ENCODE measurements at places on chromosomes 11 and 22.

DNA sequence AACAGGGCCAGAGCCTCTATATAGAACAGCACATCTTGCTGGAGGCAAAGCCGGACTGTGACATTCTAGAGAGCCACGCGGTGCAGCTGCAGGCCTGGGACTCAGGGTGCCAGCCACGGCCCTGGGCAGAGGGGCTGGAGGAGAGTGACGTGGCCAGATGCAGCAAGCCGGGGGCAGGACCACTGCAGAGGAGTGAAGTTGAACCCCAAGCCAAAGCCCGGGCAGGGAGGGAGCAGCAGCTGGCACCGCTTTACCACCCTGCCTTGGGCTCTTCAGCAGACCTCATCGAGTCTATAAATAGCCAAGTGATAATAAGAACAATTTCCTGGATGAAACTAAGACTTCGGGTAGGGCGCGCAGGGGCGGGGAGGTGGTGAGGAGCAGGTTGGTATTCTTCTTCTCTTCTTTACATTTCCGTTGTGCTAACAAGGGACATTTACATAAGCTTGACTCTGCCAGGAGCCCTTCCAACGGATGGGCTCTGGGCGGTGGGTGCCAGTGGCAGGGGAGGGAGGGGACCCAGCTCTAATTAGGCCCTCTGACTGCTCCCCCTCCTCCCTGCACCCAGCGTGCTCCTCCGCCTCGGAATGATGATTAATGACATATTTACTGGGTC lies 110.2 kb downstream of the ST3GAL4 start:
- peak; percentile 64 for DNase-seq

DNA sequence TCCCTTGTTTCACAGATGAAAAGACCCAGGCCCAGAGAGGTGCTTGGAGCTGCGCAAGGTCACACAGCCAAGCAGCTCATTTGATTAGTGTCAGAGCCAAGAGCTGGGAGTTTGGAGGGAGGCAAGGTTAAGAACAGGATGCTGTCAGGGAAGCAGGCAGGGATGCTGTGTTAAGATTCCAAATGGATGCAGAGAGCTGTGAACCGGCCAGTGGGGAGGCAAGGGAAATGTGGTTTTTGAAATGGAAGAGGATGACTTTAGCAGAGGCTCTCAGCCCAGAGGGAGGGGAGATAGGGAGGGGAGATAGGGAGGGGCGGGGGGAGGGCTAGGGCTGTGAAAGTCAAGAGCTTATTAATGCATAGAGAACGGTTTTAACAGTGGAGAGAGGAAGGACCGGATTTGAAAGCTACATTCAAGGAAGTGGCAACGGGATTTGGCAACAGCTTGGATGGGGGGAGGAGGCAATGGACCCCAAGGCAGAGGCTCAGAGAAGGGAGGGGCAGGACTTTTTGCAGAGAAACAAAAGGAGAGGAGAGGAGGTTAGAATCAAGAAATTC lies 13.0 kb downstream of the RTN4RL2 start:
- no peak for DNase-seq

DNA sequence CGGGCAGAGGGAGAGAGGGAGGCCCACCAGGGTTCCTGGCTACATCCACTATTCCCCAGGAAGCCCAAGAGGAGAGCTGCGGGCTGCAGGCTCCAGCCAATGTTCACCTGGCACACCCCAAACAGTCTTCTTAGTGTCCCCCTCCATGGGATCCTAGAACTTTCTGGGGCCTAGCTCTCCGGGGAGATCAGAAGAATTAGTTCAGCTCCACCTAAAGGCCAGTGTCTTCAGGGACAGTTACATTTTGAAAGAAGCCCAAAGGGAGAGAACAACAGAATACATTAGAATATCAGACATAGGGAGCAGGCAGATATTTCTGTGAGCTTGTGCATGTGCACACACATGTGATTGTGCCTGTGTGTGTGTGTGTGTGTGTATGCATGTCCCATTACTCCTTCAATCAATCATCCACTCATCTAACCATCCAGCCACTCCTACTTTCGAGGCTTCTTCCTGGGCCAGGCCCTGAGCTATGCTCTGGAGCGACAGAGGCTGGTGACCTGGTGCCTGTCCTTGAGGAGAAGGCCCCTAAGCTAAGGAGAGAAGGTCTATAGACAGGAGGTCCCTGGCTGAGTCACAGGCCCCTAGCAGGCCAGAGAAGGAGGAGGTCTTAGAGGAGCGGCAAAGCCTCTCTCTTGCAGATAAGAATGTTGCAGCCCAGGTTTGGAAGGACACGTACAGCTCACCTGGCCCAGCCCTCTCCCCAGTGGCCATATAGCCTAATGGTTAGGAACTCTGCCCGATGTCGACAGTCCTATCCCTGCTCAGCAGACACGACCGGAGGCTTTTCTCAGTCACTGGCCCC lies 165.5 kb downstream of the DSCAML1 start:
- no peak for DNase-seq

- DNase-seq: no peak
Observed at GRCh38 chr22:20758688-20759087, 15.2 kb upstream of the SERPIND1 start.

DNA sequence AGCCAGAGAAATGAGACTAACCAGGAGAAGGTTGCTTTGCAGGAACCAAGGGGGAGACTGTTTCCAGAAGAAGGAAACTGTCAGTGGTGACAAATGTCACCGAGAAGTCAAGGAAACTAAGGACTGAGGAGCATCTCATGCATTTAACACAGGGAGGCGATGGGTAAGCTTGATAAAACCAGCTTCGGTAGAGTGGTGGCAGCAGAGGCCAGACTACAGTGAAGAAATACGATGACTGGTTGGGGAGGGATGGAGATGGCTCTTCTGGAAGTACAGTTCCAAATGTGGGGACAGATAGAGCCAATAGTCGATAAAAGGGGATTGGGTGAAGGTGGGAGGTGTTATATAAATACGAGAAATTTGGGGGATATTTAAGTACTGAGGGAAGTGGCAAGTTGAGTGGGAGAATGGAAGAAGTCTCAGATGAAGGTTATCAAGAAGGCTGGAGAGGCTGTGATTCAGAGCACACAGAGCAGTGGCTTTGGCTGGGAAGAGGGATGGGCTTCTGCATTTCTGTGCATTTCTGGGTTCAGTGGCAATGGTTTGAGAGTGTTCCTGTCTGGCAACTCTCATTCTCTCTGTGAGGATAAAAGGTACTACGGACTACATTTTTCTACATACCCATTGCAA lies 29.2 kb downstream of the SC5D start:
- DNase-seq: peak; percentile 9

- no peak for DNase-seq
Observed at GRCh38 chr11:57131080-57131790, 50.5 kb upstream of the LRRC55 start.

DNA sequence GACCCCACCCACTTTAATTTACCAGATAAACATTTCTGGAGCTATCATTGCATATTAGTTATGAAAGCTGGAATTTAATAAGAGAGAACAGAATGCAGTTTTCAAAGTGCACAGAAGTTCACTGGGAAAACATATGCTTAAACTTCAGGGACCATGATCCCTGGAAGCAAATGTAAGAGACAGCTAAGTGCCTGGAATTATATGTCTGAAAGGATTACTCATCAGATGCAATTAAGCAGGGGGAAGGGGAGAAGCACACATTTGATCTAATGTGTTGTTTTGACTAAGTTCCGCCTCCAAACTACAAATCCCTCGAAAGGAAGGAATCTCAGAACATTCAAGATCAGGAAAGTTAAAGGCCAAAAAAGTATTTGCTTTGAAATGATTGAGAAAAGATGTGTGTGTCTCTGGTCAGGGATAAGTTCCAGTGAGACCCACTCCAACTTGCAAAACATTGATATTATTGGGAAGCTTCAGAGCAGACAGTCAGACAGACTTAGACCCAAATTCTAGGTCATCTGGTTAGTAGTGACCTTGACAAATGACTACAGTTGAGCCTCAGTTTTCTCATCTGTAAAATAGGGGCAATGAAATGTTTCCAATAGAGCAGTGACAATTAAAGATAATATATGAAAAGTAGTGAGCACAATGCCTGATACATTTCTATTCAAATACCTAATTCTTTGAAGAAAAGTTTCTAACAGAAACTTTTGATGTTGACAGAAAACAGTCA lies 147.6 kb downstream of the ME3 start:
- DNase-seq: no peak

- peak; percentile 95 for DNase-seq
Observed at GRCh38 chr11:111402411-111402810, 23.3 kb upstream of the POU2AF1 start.

DNA sequence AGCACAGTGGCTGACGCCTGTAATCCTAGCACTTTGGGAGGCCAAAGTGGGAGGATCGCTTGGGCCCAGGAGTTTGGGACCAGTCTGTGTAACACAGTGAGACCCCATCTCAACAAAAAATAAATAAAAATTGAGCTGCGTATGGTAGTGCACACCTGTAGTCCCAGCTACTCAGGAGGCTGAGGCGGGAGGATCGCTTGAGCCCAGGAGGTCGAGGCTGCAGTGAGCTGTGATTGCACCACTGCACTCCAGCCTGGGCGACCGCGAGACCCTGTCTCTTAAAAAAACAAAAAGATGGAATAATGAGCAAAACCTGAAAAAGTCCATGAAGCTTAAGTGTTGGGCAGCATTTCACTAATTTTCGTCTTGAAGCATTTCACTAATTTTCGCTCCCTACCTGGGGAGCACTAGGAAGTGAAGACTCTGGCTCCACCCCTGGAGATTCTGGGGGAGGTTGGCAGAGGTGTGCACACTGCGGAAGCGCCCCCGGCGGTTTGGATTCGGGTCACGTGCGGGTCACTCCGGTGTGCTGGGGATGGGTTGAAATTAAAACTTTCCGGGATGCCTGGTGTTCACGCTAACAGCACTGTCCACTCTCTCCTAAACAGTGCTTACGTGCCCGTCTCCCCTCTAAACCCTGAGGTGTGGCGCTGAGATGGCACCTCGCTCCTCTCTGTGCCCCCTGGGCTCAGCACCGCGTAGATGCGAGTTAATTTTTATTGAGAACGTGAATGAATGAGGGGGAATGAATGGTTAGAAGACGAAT lies 906 bp upstream of the NAA40 start:
- DNase-seq: no peak

GRCh38 chr11:67452141-67452952 lies at the start of gene GPR152:
GPR152 (minus strand) TSS chr11:67452729; CDS start chr11:67452724, 5 bp downstream.
- peak; percentile 35 for DNase-seq

DNA sequence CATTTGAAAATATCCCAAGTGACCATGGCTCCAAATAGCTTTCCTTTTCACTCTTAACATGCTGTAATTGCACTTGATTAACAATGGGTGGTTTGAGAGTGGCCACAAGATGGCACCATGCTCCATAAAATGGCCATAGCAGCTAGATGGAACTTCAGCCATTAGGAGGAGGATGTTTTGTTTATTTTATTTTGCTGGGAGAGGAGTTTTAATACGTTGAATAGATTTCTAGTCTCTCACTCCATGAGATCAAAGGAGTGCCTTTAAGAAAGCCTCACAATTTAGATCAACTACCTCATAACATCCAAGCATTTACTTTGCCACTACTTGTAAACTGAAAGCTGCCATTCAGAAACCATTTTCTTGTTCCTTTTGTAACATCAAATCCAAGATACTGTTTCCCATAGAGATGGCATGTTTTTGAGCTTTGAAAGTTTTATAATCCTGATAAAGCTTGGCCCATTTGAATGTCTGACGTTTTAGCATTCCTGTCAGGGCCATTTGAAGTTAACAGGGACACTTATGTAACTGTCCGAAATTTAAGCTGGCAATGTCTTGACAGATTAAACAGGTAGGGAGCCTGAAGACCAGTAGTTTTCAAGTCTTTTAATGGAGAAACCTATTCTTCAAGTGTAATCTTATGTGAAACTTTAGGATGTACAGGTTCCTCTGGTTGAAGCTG lies 4.7 kb downstream of the FEN1 start:
- peak; percentile 54 for DNase-seq

Data from NCI-H2029 treated with DMSO at 0.1 percent for 48 hours (cell line).